ENCODE measurements at places on chromosomes 16 and 17.

- DNase-seq: no peak
These were observed 15.9 kb upstream of the DOK4 start for GRCh38 chr16:57502048-57502775.

GRCh38 chr16:58577141-58577540 lies 52.5 kb downstream of the CNOT1 start:
- DNase-seq: no peak

DNA sequence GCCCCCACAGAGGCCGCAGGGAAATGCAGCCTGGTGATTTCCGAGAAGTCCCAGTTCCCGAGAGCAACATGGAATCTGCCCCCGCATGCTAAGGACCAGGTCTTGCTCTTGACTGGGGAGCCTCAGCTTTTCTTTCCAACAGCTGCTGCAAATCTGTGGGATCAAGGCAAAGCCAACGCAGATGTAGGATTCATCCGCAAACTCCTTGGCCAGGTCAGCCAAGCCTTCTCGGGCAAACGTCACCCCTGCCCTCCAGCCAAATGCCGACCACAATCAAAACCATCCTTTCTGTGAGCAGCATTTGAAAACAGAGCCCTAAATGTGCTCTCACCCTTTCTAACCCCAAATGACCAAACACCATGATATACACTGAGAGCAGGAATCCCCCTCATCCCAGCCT lies 54.0 kb downstream of the MRM3 start:
- DNase-seq: no peak

GRCh38 chr17:65228734-65229620 lies 91.8 kb downstream of the RGS9 start:
- peak; percentile 25 for DNase-seq

GRCh38 chr17:44324092-44324570 lies 492 bp downstream of the SLC25A39 start:
- no peak for DNase-seq

- DNase-seq: no peak
These were observed 92.4 kb upstream of the HSBP1 start for GRCh38 chr16:83715217-83715920.

DNA sequence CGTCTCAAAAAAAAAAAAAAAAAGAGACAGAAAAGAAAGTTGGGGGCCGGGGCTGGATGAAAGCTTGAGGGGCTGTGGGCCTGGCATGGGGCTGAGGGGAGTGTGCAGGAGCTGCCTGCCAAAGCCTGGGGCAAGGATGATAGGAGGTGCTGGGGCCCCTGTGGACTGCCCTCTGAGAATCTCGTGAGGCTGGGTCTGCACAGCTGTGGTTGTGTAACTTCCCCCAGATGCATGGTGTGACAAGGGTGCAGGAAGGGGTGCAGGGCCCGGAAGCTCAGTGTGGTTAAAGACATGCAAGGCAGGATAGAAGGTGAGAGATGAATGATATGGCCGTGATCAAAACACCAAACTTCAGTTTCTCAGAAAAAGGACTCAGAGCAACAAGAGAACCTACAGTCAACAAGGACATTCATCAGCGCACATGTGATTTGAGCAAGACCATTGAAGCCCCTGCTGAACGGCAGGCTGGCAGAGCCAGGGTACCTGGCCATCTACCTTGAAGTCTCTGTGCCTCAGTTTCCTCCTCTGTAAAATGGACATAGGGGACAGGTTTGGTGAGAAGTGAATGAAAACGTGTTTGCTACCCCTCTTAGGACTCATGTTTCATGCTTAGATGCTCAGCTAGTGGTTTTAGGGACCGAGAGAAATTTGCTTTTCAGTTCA lies 9.6 kb downstream of the IL32 start:
- DNase-seq: no peak
